ENCODE measurements at places on chromosomes 16 and 17.

DNA sequence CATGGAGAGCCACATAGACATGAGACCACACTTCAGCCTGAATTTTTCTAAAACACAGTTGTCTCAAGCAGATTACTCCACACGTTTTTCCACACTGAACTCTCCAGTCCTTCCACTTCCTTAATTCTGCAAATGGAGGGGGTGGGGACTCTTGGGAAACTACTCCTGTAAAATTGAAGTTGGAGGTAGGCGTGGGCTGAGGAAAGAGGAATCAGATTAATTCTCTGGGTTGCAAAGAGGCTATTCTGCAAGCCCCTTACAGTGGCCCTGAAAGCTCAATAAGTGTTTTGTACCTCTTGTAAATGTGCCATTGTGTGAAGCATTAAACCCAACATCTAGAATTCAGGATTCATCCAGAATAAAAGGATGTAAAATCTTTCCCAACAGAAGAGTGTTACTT lies 9.6 kb downstream of the MARVELD3 start:
- no peak for DNase-seq

GRCh38 chr17:81414756-81415516 lies 19.7 kb downstream of the BAHCC1 start:
- peak; percentile 35 for DNase-seq

GRCh38 chr16:82653550-82654511 lies 27.1 kb downstream of the CDH13 start:
- no peak for DNase-seq

DNA sequence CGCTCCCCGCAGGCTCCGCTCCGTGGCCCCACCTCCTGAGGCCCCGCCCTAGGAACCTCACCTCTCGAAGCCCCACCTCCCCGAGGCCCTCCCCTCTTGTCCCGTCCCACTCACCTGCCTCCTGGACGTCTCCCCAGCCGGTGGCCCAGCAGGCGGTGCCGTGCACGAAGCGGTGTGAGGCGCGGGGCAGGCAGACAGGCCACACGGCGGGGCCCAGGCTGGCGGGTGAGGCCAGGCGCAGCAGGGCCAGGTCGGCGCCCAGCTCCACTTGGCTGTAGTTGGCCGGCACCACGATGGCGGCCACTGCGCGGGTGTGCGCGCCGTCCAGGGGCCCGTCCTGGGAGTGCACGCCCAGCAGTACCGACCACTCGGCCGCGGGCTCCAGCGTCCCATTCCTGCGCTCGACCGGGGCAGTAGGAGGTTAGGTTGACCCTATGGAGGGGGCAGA lies 1.6 kb downstream of the PRSS36 start:
- no peak for DNase-seq

DNA sequence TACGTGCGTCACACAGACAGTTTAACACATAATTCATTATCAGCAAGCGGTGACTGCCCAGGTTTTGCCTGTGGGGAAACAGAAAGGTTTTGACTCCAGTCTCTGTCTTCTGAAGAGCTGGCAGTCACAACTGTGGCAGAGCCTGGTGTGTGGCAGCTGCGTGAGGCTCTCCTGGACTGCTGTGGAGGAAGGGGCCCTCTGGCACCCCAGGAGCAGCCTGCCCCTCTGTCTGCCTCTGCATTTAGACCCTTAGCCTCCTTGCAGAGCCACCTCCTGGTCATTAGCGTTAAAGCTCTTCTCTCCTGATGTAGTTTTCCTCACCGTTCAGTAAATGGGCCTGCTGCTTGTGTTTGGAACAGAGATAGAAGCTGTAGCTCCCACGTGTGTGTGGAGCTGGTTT lies 10.9 kb downstream of the RAB40C start:
- DNase-seq, result peak; percentile 50

DNA sequence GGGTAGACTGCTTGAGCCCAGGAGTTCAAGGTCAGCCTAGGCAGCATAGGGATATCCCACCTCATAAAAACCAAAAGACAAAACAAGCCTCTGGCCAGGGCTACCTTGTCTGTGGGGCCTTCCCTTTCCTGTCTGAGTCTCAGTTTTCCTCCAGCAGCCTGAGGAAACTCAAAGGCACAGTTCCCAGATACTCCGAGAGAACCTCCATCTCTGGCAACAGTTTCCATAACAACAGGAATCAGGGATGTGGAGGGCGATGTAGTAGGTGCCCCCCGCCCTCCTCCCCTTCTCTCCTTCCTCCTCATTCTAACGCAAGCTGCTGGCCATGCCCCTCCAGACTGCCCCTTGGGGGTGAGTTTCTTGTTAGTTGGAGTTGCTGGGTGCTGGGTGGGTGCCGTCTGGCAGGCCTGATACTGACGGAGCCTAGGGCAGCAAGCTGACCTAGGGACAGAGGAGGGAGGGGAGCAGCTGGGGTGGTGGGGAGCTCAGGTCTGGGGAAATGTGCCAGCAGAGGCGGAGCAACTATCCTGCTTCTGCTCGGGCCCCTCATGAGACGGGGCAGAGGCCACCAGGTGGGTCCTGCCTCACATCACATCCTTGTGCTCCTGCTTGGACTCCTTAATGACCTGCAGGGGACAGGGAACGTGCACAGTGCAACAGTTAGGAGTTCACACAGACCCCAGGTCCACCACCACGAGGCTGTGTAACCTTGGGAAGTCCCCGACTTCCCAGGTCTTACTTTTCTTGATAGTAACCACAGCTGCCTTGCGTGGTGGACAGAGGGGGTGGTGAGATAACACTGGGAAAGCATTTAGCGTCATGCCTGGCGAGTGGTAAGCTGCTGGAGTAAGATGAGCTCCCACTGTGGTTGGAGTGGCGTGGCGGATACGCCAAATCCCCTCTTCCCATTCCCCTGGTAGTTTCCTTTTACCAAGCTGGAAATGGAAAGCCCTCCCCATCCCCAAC lies 7.8 kb upstream of the EFTUD2 start:
- no peak for DNase-seq

Data from NCI-H2171 treated with DMSO at 0.1 percent for 48 hours (cell line).